Vagina (tissue), 2 donors: ENCODE measurements at places on chromosomes 13 and 19. TPM values are rescaled to one million over a fixed set of nuclear protein-coding genes. Genes with fewer than 3 reads are reported as not detected.

DNA sequence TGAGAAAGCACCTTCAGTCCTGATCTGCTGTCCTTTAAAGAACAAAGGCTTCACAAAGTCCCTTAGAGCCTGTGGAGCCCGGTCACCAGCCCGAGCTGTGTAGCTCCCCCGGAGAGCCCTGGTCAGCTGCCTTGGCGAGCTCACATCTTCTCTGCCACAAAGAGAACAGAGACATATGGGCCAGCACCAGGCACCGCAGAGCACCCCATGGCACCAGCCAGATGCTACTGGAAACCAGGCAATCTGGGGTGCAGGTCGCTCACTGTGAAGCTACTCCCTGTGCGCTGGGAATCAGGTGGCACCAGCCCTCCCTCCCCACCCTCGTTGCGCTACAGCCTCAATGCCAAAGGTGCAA is 44.3 kb upstream of the F7 start:
- H3K36me3 ChIP-seq = no peaks in the 10 kb centered on the region
- DNase-seq = no peak
- no peak overlapping the region for H3K27ac ChIP-seq
- H3K27me3 ChIP-seq = no peaks in the 10 kb centered on the region
- no peak overlapping the region for H3K4me3 ChIP-seq
- H3K4me1 ChIP-seq = no peaks in the 10 kb centered on the region

DNA sequence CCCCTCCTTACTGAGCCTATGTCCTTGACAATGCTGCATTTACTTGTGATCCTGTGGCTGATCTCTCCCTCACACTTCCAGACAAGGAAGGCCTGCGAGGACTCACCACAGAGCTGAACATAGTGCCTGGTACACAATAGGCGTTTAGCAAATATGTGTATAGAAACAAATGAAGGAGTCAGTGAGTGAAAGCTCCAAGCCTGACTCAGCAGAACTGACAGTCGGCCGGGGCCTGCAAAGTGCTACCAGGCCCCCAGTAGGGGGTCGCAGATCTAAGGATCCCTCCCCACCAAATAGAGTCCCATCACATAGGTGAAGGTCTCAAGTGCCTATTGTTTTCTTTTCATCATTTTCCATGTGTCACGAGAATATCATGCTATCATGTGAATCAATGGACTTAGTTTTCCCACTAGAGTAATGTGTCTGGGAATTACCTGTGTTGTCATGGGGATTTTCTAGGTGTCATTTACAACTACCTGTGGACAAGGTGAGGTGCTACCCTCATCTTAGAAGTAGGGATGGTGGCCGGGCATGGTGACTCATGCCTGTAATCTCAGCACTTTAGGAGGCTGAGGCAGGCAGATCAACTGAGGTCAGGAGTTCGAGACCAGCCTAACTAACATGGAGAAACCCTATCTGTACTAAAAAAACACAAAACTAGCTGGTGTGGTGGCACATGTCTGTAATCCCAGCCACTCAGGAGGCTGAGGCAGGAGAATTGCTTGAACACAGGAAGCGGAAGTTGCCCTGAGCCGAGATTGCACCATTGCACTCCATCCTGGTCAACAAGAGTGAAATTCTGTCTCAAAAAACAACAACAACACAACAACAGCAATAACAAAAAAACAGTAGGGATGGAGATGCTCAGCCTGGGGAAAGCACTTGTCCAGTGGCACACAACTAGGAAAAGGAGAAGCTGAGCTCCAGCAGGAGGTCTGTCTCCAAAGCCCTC is 50.3 kb upstream of the CYP2A7 start:
- H3K27me3 ChIP-seq = no peaks in the 10 kb centered on the region
- no peak overlapping the region for H3K4me3 ChIP-seq
- H3K4me1 ChIP-seq = no peaks in the 10 kb centered on the region
- no peak for DNase-seq
- no peak overlapping the region for H3K27ac ChIP-seq
- no peaks in the 10 kb centered on the region for H3K36me3 ChIP-seq

DNA sequence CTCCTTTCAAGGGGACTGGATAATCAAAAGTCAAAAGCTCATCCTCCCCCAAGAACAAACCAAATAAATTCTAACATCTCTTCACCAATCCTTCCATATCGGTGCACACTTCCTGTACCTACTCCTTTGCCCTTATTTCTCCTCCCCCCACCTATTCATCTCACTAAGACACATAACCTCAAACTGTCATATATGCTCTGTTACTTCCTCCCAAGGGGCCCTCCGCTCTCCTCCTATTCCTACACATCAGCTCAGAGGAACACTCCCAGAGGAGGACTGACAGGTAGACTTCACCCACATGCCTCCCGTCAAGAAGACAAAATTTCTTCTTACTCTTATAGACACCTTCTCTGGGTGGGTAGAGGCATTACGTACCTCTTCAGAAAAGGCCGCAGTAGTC is 48.1 kb downstream of the ZNF93 start:
- no peak overlapping the region for H3K27ac ChIP-seq
- H3K36me3 ChIP-seq = no peaks in the 10 kb centered on the region
- no peaks in the 10 kb centered on the region for H3K4me1 ChIP-seq
- H3K4me3 ChIP-seq = no peak overlapping the region
- DNase-seq = no peak
- H3K27me3 ChIP-seq = no peaks in the 10 kb centered on the region

- no peak for DNase-seq
- H3K4me3 ChIP-seq = no peak within 1 kb of the TSS
- H3K36me3 ChIP-seq = peaks cover 52% of the 10 kb centered on the region
- H3K27ac ChIP-seq = no peak within 1 kb of the TSS
Measured at GRCh38 chr19:48455171-48455907, at the start of gene KCNJ14. Gene KCNJ14 (plus strand): TSS chr19:48455574. CDS start chr19:48461725, 6,151 bp downstream.

GRCh38 chr19:27673986-27674385 is 1539.0 kb downstream of the UQCRFS1 start:
- no peaks in the 10 kb centered on the region for H3K27me3 ChIP-seq
- no peak overlapping the region for H3K4me3 ChIP-seq
- H3K4me1 ChIP-seq = no peaks in the 10 kb centered on the region
- no peaks in the 10 kb centered on the region for H3K36me3 ChIP-seq
- peak; percentile 34 for DNase-seq

DNA sequence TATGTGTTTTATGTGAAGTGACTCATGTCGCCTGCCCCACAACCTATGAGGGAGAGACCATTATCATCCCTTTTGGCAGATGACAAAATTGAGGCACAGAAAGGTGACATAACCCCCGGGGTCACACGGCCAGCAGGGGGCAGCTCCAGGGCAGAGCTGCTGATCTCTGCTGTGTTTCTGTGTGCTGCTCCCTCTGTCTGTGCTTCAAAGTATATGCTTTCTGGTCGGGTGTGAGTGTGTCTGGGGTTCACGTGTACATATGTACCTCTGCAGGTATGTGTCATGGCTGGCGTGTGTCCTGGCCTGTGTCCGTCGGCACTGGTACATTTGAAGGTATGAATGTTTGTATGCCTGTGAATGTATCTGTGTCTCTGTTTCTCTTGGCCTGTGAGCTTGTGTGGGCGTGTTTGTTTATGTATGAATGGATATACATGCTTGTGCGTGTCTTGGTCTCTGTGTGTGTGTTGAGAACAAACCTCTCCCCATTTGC is 7.1 kb downstream of the LIPE start:
- no peak overlapping the region for H3K27ac ChIP-seq
- H3K4me3 ChIP-seq = no peak overlapping the region
- DNase-seq = no peak
- H3K4me1 ChIP-seq = peaks cover 37% of the 10 kb centered on the region
- peaks cover 7% of the 10 kb centered on the region for H3K27me3 ChIP-seq

Gene FCER2
- not detected for total RNA-seq
